Fibroblast of lung (primary cell): ENCODE measurements at places on chromosomes 7 and 10. TPM values are rescaled to one million over a fixed set of nuclear protein-coding genes. Genes with fewer than 3 reads are reported as not detected.

DNA sequence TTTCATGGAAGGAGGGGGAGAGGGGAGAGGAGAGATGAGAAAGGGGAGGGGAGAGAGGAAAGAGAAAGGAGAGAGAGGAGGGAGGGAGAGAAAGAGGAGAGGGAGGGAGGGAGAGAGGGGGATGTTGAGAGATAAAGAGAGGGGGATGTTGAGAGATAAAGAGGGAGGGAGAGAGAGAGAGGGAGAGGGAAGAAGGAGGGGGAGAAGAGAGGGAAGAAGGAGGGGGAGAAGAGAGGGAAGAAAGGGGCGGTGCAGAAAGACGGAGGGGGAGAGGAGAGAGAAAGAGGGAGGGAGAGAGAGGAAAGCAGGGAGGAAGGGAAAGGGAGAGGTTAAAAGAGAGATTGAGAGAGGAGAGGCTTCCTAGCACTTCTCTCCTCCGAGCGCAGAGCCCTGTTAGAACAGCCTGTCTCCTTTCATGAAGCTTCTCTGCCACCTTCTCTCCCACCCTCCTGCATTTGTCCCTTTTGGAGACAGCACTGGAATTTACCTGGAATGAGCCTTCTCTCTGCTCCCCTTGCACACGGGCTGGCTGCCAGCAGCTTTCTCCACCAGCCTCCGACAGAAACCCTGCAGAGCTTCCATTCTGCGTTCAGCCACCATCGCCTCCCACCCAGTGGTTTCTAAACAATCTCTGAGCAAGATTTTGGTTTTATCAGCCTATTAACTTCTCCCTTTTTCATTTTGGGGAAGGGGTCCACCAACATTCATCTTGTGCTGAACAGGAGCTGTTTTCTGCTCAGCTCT lies 74.0 kb upstream of the CARD11 start:
- DNase-seq = no peak

DNA sequence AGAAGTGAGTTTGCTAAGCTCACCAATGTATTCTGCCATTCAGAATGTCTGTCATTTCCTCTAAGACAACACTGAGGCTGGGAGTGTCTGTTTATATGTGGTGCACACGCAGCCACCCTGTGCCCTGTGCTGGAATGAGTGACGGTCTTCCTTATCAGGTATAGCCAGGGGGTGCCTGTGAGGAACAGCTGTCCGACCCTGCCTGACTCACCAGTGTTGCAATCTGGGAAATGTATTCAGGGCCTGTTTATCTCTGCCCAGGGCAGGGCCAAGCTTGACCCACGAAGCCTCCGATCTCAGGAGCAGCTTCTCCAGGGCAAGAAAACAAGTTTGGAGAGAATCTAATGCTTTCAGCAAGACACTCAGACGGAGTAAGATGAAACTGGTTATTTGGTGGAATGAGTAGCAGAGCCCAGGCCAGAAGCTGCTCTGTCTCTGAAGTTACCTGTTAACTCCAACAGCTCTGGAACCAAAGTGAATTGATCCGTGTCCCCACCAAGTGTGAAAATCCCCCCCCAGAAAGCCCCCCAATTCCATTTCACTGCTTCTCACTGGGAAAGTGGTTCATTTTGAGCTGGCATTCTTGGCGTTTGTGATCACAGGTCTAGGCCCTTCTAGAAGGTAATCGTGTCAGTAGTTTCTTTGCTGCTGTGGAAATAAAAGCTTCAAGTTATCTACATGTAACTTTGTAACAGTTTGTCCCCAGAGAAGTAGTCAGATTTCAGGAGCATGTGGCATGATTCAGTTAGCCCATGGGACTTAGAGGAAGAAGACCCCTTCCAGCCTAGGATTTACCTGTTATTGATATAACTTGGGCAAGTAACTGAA lies 6.1 kb upstream of the UBE2H start:
- DNase-seq = peak; percentile 79

- DNase-seq = no peak
Observed at GRCh38 chr10:20582041-20582440, 315.1 kb downstream of the NEBL start.

GRCh38 chr10:127735156-127735555 lies 1.8 kb upstream of the FOXI2 start:
- no peak for DNase-seq

GRCh38 chr10:95077556-95077955 lies 8.3 kb upstream of the CYP2C8 start:
- no peak for DNase-seq

- no peak for DNase-seq
Observed at GRCh38 chr7:153081496-153081895, 321.9 kb downstream of the ACTR3B start.

The OR13A1 gene
- total RNA-seq = not detected in 2 replicates

The STEAP4 gene
- 0.26 and 0.99 TPM in 2 replicates for total RNA-seq
